ENCODE measurements at places on chromosomes 1 and 21.

- no peak for DNase-seq
Measured at GRCh38 chr1:52976183-52977035, 49.3 kb downstream of the SCP2 start.

DNA sequence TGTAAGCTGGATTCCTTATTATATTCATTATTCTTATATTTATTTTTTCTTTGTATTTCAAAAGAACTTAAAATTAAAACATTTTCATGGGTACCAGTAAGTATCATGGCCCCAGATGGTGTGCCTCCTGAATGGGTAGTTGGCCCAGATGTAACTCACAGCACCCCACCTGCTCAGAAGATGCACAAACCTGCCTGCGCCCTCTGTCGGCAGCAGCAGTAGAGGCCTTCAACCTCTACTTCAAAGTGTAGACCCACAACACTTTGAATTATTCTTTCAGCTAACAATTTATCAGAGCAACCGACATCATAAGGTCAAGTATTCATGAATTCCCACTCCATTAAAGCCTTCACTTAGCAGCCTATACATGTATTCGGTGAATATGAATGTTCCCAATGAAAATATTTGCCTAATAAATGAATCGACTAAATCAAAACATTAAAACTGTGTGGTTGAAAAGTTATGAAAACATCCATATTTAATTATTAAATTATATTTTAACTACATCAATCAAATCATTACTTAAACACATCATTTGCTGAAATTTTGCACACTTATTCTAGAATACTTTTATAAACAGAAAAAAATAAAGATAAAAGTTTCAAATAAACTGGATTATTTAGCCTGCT, 25.4 kb downstream of the PIGM start:
- peak; percentile 28 for DNase-seq

- DNase-seq, result no peak
Measured at GRCh38 chr1:32250893-32251716, at the start of gene LCK. Gene LCK (plus strand): TSS chr1:32251265. CDS start chr1:32274330, 23,065 bp downstream.

DNA sequence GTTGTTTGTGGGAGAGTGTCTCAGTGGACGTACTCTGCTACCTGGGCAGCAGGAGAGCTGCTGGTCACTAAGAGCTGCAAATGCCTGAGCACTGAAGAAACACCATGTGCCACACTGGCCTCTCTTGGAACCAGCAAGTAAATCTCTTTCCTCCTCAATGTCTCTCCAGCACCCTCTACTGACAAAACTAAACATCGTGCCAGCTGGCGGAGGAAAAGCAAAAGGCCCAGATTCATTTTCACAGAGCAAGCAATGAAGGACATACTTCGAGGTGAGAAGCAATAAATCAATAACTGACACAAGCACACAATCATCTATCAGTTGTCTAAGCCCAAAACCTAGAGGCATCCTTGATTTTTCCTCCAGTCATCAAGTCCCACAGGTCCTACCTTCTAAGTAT, 78.1 kb downstream of the RERE start:
- DNase-seq, result no peak

DNA sequence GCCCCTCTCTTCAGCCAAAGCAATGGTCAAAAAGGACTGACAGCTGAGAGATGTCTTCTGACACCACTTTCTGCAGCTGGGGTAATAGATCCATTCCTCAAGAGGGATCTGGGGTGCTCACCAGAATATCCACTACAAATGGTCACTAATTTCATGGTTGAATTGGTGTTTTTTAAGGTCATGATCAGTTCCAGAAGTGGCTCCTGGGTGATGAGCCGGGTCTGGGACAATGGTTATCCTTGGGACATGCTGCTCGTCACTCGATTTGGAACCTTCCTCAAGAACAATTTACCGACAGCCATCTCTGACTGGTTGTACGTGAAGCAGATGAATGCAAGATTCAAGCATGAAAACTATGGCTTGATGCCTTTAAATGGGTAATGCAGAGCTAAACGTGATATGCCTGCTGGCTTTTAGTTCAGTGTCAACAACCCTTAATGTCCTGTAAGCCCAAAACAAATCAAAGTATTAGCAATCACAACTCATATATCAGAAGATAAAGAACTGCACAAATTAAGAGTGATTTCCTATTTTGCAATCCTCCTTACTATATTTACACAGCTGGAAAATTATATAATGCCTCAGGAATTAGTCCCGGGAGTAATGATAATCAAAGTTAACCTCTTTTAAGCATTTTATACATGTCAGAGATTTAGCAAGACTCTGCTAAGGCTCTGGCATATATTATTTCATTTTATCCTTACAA, 20.1 kb downstream of the FMO3 start:
- no peak for DNase-seq

DNA sequence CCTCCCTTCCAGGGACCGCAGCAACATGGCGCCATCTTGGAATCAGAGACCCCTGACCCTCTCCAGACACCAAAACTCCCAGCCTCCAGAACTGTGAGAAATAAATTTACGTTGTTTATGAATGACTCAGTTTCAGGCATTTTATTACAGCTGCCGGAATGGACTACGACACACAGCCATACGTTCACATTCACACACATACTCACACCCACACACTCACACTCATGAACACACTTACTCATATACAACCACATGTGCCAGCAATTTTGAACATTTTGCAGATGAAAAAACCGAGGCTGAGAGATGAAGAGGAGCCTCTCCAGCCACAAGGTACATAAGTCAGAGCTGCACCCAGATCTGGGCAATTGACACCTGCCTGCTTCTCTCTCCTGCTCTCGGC, 151.0 kb upstream of the RAB4A start:
- no peak for DNase-seq

- DNase-seq, result no peak
Measured at GRCh38 chr1:43363935-43364525, 3.8 kb downstream of the ELOVL1 start.

GRCh38 chr1:192805832-192806323, 3.0 kb upstream of the RGS2 start:
- DNase-seq, result peak; percentile 81

Data from Panc1 (cell line).